Stimulated activated CD4-positive, alpha-beta T cell treated with anti-CD3 and anti-CD28 coated beads, Interleukin-1b, Interleukin-23, amount 100 ng/mL, for 24 hours (primary cell): ENCODE measurements at places on chromosomes 4 and X.

GRCh38 chr4:2771264-2771663 lies 15.1 kb upstream of the TNIP2 start:
- no peak for DNase-seq

- no peak for DNase-seq
Measured at GRCh38 chrX:42602566-42602965, 175.4 kb downstream of the PPP1R2C start.

DNA sequence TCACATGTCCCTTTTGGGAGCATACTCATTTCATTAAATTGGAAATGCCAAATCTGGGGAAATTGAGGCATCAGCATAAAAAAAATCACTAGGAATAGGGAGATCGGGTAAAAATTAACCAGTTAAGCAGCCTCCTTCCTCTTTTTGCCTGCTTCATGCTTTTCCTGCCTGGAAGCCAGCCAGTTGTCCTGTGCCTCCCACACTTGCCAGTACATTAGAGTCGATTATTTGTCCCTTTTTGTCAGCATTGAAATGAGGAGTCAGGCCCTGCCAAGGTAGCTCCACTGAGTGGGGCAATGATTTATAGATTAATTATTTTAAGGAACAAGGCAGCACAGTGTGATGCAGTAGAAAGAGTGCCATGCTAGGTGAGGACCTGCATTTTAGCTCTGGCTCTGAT lies 55.3 kb downstream of the SH2D1A start:
- no peak for DNase-seq

DNA sequence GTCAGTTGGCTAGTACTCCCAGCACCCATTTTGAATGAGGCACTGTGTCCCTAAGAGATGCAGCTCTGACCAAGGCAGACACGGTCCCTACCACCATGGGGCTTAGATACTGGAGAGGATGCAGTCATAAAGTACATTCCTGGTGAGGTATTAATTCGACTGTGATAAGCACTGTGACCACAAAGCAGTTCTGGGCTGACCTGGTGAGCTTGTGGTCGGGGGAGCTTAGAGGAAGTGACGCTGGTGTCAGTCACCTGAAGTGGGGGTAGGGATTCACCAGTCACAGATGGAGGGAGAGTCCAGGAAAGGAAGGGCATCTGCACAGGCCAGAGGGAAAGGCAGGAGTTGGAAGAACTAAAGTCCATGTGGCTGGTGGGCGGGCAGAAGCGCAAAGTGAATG lies 15.8 kb upstream of the CLTRN start:
- DNase-seq: no peak

- no peak for DNase-seq
Measured at GRCh38 chrX:68079961-68080360, 353.3 kb downstream of the OPHN1 start.

DNA sequence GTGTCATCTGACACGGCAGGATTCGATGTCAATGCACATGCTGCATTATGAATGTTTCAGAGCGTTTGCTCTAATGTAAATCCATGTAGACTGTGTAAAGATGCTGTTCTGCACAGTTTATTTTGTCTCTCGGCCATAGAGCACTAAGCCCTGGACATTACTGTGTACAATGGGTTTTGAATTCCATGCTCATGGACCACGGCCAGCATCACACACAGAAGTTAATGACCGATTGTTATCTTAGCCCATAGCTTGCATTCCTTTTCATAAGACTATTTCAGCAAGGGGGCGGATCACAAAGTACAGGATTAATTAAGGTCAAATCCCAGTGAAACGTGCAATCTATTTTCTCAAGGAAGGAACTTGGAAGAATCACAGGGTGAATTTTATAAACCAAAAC lies 286.1 kb upstream of the TENM3 start:
- no peak for DNase-seq

DNA sequence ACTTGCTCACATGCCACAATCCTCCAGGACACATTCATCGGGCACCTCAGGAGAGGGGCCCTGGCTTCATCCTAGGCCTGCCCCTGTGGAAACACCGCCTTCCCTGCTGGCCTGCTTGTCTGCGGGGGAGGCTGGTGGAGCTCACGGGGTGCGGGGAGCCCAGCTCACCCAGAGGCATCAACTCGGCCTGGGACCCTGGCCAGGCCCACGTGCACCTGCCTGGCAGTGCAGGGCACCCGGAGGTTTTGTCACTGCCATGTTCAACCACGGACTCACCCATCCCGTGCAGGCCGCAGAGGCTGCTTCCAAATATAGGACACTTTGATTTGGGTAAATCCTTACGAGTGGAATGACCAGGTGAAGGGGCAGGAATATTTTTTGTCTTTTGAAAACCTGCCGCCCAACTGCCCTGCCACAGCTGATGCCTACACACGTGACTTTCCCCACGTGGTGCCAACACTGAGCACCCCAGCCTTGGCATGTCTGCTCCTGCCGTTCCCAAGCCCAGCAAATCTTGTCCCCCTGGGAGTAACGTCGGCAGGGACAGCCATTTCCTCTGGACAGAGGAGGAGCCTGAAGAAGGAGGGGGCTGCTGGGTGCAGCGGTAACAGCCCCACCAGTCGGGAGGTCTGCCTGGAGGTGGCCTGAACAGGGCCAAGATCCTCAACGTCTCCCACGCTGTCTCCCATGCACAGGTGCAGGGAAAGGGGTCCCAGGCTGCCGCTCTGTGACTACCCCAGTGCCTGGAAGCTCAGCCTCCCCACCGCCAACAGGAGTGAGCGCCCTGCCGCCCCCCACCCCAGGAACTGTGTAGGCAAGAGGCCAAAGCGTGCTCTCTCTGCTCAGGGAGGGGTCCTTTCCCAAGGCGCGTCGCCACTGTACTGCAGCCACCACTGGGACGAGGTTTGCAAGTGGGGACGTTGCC lies 8.5 kb downstream of the MXD4 start:
- no peak for DNase-seq

- no peak for DNase-seq
Measured at GRCh38 chr4:94575652-94576051, 123.9 kb downstream of the PDLIM5 start.

- DNase-seq: no peak
Measured at GRCh38 chr4:111838406-111838930, 306.8 kb upstream of the FAM241A start.

- DNase-seq: no peak
Measured at GRCh38 chr4:154989511-154989910, 208.4 kb downstream of the RBM46 start.

DNA sequence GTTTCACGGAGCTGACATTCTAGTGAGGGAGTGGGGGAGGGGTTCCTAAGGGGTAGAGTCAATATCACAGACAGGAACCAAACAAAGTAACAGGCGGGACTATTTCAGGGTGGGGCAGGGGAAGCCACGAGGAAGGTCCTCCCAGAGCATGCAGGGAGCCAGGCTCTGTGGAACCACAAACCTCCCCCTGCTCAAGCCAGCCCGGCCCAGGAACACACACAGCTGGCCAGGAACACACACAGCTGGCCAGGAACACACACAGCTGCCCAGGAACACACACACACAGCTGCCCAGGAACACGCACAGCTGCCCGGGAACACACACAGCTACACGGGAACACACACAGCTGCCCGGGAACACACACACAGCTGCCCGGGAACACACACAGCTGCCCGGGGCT lies 24.8 kb downstream of the EVC2 start:
- no peak for DNase-seq
